ENCODE measurements at places on chromosomes 1 and 21. TPM values are rescaled to one million over a fixed set of nuclear protein-coding genes. Genes with fewer than 3 reads are reported as not detected.
A peak's percentile ranks its signal among the peaks of the same experiment; 100 is the strongest.

DNA sequence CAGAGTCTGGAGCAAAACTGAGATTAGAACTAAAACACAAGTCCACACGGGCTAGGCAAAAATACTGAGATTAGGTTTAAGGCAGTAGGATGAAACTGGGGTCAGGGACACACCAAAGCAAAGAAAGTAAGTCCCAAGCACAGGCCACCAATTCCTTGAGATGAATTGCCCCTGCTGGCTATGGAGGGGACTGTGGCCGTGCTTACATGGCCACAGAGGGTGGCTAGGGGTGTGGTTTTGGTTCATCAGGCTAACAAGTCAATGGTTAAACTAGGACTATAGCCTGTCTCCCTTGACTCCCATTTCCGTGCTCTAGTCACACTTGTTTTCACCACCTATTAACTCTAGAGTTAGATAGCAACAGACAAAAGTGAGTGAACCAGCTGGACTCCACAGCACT, 394.8 kb downstream of the PBX1 start:
- DNase-seq: no peak
- H3K4me1 ChIP-seq: no peaks in the 10 kb centered on the region
- H3K27me3 ChIP-seq: no peaks in the 10 kb centered on the region
- no peaks in the 10 kb centered on the region for H3K36me3 ChIP-seq
- no peak overlapping the region for H3K4me3 ChIP-seq

ERRFI1 gene
- 0.94 TPM for total RNA-seq

CYP4B1 gene
- not detected for total RNA-seq

BOLA1 gene
- 25.4 TPM for total RNA-seq

GRCh38 chr1:93768380-93768863, 86.8 kb upstream of the BCAR3 start:
- H3K4me1 ChIP-seq: peaks cover 10% of the 10 kb centered on the region
- no peaks in the 10 kb centered on the region for H3K36me3 ChIP-seq
- H3K27me3 ChIP-seq: peaks cover 13% of the 10 kb centered on the region
- H3K4me3 ChIP-seq: no peak overlapping the region
- no peak for DNase-seq
- H3K27ac ChIP-seq: no peak overlapping the region

GRCh38 chr1:180119837-180120236, 34.8 kb upstream of the QSOX1 start:
- DNase-seq: no peak
- H3K27me3 ChIP-seq: peaks cover 2% of the 10 kb centered on the region
- no peak overlapping the region for H3K27ac ChIP-seq
- no peaks in the 10 kb centered on the region for H3K4me1 ChIP-seq
- H3K36me3 ChIP-seq: peaks cover 6% of the 10 kb centered on the region

DNA sequence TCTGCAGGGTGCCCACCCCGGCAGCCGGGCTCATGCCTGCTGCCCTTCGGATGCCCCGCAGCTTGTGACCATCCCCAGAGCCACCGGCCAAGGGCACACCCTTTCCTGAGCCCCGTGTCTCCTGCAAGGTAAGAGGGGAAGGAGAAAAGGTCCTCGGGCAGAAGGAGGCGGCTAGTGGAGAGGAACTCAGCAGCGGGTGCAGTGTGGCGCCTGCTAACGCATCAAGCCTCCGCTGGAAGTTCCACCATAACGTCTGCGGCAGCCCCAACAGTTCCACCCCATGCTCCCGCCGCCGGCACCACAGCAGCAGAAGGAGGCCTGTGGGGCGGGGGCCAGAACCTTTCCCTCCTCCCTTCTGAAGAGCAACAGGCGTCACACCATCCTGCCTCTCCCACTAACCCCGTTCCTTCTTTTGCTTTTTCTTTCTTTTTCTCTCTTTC, 990 bp downstream of the VWA5B1 start:
- H3K27me3 ChIP-seq: peaks cover 44% of the 10 kb centered on the region
- H3K4me1 ChIP-seq: peaks cover 14% of the 10 kb centered on the region
- no peak overlapping the region for H3K27ac ChIP-seq
- peak; percentile 40 for DNase-seq

DNA sequence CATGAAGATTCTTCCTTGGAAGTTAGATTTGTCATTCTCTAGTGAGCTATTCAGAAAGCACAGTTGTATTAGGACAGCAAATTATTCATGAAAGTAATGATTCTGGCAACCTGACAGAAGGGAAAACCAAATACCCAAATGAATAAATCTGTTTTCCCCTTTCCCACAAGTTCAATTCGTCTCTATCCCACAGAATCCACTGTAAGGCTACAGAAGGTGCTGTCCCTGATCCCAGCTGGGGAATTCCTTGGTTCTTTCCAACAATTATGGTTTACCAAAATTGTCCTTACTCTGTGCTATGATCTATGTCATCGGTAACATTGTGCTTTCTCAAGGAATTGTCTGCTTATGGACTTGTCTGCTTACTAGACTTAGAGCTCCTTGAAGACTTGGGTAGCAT, 104.2 kb downstream of the FASLG start:
- H3K27ac ChIP-seq: no peak overlapping the region
- peaks cover 6% of the 10 kb centered on the region for H3K36me3 ChIP-seq
- H3K4me1 ChIP-seq: peaks cover 23% of the 10 kb centered on the region
- H3K4me3 ChIP-seq: no peak overlapping the region
- no peaks in the 10 kb centered on the region for H3K27me3 ChIP-seq

DNA sequence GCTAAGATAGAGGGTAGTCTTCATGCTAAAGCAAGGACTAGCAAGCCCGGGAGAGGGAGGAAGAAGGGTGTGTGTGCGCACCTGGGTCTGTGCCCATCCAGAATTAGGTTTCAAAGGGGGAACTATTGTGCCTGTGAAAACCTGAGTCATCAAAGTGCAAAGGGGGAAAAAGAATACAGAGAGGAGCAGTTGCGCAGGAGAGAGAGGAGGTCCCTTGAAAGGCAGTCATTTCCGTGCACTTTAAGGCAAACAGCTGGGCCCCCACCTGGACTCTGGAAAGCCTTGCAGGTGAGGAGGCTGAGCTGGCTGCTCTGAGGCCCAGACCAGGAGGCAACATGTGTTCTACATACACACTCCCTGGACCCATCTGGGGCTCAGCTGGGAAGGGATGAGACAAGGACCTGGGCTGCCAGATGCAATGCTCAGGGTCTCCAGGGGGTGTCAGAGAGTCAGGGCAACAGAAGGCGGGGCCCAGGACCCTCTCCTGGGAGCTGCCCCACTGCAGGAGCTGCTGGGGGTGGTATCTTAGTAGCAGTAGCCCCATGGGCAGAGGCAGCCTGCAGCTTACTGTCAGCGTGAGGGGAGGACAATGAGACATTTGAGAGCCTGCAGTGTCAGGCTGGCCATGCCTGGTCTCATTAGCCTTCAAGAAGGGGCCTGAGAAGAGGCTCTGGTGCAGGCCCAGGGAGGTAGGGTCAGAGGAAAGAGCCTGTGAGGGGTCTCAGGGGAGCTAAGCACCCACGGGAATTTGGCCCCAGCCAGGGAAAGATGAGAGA, 14.3 kb downstream of the PROK1 start:
- H3K27me3 ChIP-seq: peaks cover 5% of the 10 kb centered on the region
- H3K27ac ChIP-seq: no peak overlapping the region
- no peak overlapping the region for H3K4me3 ChIP-seq
- H3K4me1 ChIP-seq: no peaks in the 10 kb centered on the region
- H3K36me3 ChIP-seq: no peaks in the 10 kb centered on the region
- DNase-seq: no peak

GRCh38 chr21:27646056-27646455, 679.2 kb upstream of the ADAMTS5 start:
- no peak overlapping the region for H3K4me3 ChIP-seq
- no peaks in the 10 kb centered on the region for H3K27me3 ChIP-seq
- no peaks in the 10 kb centered on the region for H3K4me1 ChIP-seq
- DNase-seq: no peak

TMEM269 gene
- total RNA-seq: 0.22 TPM

LIPI gene
- not detected for total RNA-seq

- no peak for DNase-seq
- H3K36me3 ChIP-seq: peaks cover 8% of the 10 kb centered on the region
- H3K4me1 ChIP-seq: peaks cover 58% of the 10 kb centered on the region
Observed at GRCh38 chr1:27526569-27527222, 36.7 kb upstream of the WASF2 start.

DNA sequence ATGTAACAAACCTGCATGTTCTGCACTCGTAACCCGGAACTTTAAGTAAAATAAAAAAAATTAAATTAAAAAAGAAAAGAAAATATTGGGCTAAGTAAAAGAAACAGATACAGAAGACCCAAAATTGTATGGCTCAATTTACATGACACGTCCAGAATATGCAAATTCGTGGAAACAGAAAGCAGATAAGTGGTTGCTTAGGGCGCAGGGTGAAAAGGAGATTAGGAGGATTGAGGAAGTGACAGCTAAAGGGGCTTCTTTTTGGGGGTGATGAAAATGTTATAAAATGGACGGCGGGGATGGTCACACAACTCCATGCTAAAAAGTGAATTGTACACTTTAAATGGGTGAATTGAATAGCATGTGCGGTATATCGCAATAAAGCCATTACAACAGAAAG, 27.4 kb upstream of the ZBTB21 start:
- DNase-seq: no peak
- no peak overlapping the region for H3K4me3 ChIP-seq
- H3K27ac ChIP-seq: no peak overlapping the region
- peaks cover 2% of the 10 kb centered on the region for H3K27me3 ChIP-seq

RHBDL2 gene
- total RNA-seq: not detected

GRCh38 chr1:18836654-18837053, 22.8 kb downstream of the TAS1R2 start:
- H3K27ac ChIP-seq: no peak overlapping the region
- no peaks in the 10 kb centered on the region for H3K4me1 ChIP-seq
- peaks cover 6% of the 10 kb centered on the region for H3K27me3 ChIP-seq
- H3K4me3 ChIP-seq: no peak overlapping the region

GRCh38 chr1:227185291-227185690, 133.0 kb downstream of the CDC42BPA start:
- H3K4me1 ChIP-seq: no peaks in the 10 kb centered on the region
- H3K36me3 ChIP-seq: no peaks in the 10 kb centered on the region
- no peak for DNase-seq
- no peak overlapping the region for H3K27ac ChIP-seq
- H3K4me3 ChIP-seq: no peak overlapping the region

DNA sequence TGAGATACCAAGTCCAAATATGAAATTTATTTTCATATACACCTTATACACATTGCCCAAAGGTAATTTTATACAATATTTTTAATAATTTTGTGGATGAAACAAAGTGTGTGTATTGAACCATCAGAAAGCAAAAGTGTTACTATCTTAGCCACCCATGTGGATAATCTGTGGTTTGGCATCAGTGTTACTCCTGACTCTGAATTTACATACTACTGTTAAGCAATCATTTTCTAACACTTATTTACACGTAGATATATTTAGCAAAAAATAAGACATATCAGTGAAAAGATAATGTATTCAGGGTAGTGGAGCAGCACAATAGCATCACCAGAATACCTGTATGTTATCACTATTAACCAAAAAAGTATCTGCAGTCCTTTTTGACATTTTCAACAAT, 23.8 kb downstream of the DENND2D start:
- H3K36me3 ChIP-seq: peaks cover 54% of the 10 kb centered on the region
- no peak overlapping the region for H3K4me3 ChIP-seq
- H3K27ac ChIP-seq: no peak overlapping the region

PPFIA4 gene
- total RNA-seq: 56.0 TPM

MYOC gene
- not detected for total RNA-seq

- peaks cover 2% of the 10 kb centered on the region for H3K4me1 ChIP-seq
- H3K36me3 ChIP-seq: no peaks in the 10 kb centered on the region
- DNase-seq: no peak
- H3K4me3 ChIP-seq: no peak overlapping the region
Observed at GRCh38 chr21:33313183-33313582, 11.6 kb upstream of the IFNAR1 start.

IKBKE gene
- total RNA-seq: 84.0 TPM

C2CD4D gene
- 0.17 TPM for total RNA-seq

- H3K4me3 ChIP-seq: no peak overlapping the region
- H3K27me3 ChIP-seq: no peaks in the 10 kb centered on the region
Observed at GRCh38 chr1:24707687-24708086, 37.6 kb upstream of the CLIC4 start.

CYP4A11 gene
- total RNA-seq: not detected

GRCh38 chr1:73887412-73887811, 310.6 kb downstream of the LRRIQ3 start:
- H3K36me3 ChIP-seq: no peaks in the 10 kb centered on the region
- no peak overlapping the region for H3K27ac ChIP-seq
- no peaks in the 10 kb centered on the region for H3K27me3 ChIP-seq

RPE65 gene
- total RNA-seq: not detected

- DNase-seq: peak; percentile 73
- peaks cover 17% of the 10 kb centered on the region for H3K27me3 ChIP-seq
- H3K4me1 ChIP-seq: peaks cover 6% of the 10 kb centered on the region
- no peaks in the 10 kb centered on the region for H3K36me3 ChIP-seq
Observed at GRCh38 chr1:41268154-41268770, 26.2 kb upstream of the SCMH1 start.

GRCh38 chr1:230972855-230973271, 5.8 kb downstream of the TTC13 start:
- H3K27me3 ChIP-seq: no peaks in the 10 kb centered on the region
- peak overlapping the region; percentile 89 for H3K27ac ChIP-seq
- peak overlapping the region; percentile 78 for H3K4me3 ChIP-seq
- DNase-seq: peak; percentile 62
- H3K4me1 ChIP-seq: peaks cover 50% of the 10 kb centered on the region

C1orf185 gene
- not detected for total RNA-seq

- H3K36me3 ChIP-seq: peaks cover 19% of the 10 kb centered on the region
- DNase-seq: peak; percentile 69
- H3K27ac ChIP-seq: peak overlapping the region; percentile 93
- peaks cover 44% of the 10 kb centered on the region for H3K4me1 ChIP-seq
- H3K27me3 ChIP-seq: no peaks in the 10 kb centered on the region
Observed at GRCh38 chr1:156750711-156751450, 594 bp downstream of the HDGF start.

NPHS2 gene
- not detected for total RNA-seq

Data from activated naive CD8-positive, alpha-beta T cell treated with anti-CD3 and anti-CD28 coated beads, Interleukin-2, amount 10 ng/mL, durations not matched to agents 7 days and 5 days (primary cell).